ENCODE measurements at places on chromosomes 11 and 22. TPM values are rescaled to one million over a fixed set of nuclear protein-coding genes. Genes with fewer than 3 reads are reported as not detected.
A peak's percentile ranks its signal among the peaks of the same experiment; 100 is the strongest.

DNA sequence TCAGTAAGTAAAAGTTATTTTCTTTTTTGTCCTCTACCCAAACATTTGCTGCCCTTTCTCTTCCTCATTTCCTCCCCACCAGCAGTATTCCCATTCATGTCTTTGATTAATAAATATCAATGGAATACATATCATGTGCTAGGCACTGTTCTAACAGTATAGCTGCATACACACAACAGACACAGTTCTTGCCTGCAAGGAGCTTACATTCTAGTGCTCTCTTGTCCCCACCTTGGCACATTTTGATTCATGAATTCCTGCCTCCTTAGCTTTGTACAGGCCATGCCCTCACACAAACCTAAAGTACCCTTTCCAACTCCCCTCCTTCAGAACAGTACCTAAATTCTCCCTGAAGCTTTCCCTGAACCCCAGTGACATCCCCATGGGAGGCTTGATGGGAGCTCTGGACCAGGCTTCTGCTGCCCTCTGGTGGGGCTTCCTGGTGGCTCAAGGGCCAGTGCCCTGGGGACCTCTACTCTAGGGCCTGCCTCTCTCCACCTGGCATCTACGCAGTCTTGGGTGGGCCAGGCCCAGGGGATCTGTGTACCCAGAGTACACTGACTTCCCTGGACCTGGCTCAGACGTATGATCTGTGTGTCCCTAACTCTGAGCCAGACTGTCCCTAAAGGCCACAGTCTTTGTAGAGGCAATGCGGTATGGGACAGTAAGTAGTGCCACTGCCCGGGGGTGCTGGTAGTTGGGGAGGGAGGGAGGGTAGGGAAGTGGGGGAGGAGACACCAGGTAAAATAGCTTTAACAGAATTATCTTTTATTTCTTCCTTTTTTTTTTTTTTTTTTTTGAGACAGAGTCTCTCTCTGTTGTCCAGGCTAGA, 14.1 kb downstream of the RPS13 start:
- no peak for DNase-seq

DNA sequence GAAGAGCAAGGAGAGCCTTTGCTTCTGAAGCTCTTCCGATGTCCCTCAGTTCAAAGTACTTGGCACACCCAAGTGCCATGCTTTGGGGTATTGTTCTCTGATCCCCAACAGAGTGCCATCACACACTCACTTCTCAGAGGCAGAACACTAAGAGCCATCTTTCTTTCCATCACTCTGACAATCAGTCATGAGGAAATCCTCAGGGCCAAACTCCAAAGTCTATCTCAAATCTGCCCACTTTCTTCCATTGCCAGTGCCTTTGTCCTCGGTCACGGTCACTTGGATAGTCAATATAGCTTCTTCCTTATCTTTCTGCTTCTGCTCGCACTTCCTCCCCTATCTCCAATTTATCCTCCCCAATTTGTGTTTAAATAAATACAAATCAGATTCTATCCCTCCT, 90.9 kb downstream of the ENTHD1 start:
- DNase-seq = no peak

DNA sequence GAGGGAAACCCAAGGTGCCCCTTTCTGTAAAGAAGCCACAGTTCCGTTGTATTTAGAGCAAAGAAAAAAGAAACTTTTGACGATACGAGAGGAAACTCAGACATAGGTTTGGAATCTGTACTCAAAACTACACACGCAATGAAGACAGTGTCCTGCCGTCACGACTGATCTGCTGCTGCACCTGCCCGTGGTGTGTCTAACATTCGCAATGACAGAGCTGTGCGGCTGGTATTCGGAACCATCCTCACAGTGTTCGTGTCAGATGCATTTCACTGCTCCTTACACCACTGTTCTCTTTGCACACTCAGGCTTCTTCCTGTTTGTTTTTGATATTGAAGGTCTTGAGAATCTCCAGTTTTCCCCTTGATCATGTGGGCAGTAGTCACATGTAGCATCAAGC, 84.8 kb downstream of the RTL6 start:
- no peak for DNase-seq

DNA sequence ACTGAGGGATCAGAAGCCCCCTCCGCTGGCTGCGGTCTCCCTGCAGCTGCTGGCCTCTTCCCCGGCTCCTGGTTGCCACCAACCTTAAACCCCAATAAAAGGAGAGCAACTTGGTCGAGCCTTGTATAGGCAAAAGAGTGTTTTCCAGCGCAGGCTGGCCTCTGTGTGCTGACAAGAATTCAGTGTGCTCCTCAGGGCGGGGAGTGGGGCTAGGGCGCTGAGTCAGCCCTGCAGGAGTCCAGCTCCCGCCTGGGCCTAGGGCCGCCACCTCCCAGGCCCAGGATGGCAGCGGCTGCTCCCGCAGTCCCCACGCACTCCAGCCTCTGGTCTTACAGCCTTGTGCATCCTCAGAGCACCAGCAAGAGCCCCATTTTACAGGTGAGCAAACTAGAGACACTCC, at the start of gene SHISAL1:
TSS of gene SHISAL1 (minus strand) at position 186 of the 400 bp plus-strand sequence. CDS start 12,006 bp downstream, outside the sequence.
- peak; percentile 60 for DNase-seq

- DNase-seq = no peak
Observed at GRCh38 chr11:27619039-27619574, 81.1 kb downstream of the BDNF start.

GRCh38 chr22:33300165-33300564, 242.0 kb upstream of the SYN3 start:
- DNase-seq = no peak

- DNase-seq = no peak
Observed at GRCh38 chr11:1569251-1569780, 2.8 kb downstream of the DUSP8 start.

DNA sequence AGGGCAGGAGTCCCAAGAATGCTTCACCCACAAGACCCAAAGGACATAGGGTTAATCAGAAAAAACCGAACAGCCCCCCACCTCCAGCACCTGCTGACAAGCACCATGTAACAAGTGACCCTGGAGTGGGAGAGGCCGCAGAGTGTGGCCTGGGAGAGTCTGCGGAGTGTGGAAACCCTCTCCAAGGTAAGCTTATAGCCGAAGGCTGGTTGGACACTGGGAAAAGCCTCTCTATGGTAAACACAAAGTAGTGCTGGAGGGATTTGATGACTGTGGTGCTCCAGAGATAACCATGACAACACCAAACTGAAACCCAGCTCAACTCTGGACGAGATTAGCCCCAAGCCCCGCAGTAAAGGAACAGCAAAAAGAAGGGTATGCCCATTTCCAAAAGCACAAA, 19.2 kb downstream of the ASCL2 start:
- no peak for DNase-seq

- DNase-seq = no peak
Observed at GRCh38 chr11:25899617-25900160, 432.2 kb upstream of the ANO3 start.

- DNase-seq = no peak
Observed at GRCh38 chr11:80109652-80110051, 668.8 kb upstream of the TENM4 start.

- DNase-seq = no peak
Observed at GRCh38 chr11:117759305-117759704, 37.7 kb downstream of the DSCAML1 start.

DNA sequence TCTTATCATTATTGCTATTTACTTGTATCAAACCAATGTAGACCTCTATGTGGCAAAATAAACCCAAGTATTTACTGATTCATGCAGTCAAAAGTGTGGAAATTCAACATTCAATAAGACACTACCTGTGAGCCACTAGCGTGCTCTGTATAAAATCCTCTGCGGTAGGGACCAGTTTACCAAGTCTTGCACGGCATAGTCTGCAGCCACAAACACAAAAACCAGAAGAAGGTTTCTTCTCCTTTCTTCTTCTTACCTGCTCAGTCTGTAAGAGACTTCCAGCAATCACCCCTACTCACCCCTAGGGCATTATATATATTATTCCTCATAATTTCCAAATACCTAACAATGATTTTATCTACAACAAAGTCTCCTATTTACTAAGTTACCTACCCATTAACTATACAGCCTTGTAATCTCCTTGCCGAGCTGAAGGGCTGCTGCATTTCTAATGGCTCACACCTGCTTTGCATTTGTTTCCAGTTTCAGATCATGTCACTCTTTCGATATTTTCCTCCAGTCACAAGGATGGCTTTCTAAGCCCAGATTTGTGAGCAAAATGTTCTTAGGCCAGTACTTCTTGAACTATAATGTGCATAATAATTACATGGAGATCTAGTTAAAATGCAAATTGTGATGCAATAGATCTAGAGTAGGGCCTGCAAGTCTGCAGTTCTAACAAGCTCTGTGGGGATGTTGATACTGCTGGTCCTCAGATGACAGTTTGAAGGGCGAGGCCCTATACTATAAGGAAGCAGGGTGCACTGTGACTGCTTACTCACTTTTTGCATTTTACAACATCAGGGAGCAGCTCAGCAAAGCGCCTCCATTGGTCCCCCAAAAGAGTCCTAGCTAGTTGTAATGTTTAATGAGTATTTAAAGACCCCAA, 191.9 kb upstream of the DDI1 start:
- no peak for DNase-seq

DNA sequence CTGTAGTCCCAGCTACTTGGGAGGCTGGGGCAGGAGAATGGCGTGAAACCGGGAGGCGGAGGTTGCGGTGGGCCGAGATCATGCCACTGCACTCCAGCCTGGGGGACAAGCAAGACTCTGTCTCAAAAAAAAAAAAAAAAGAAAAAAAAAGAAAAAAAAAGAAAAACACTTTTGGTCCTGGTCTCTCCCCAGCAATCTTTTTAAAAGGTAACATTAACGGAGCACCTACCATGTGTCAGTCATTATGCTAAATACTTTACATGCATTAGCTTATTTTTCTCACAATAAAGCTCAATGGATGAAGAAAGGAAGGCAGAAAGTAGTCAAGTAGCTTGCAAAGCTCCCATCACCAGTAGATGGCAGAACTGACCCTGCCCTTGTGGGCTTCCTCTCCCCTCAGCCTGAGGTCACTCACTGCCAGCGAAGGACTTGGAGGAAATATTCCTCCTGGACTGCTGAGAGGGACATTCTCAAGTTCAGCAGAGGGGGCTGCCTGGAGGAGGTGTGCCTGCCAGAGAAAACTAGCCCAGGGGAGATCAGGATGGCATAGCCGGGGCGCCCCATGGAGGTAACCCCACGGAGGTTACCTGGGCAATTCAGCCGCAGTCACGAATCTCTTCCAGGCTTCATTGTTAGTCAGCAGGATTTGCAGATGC, 15.5 kb downstream of the APOL3 start:
- peak; percentile 46 for DNase-seq

The LRRC10B gene
- 0.12 TPM for total RNA-seq

The MS4A1 gene
- total RNA-seq = not detected

The FGF3 gene
- not detected for total RNA-seq

The EI24 gene
- total RNA-seq = 118 TPM
